Muscle of leg (tissue), 16 donors: ENCODE measurements at places on chromosomes 6 and 20. TPM values are rescaled to one million over a fixed set of nuclear protein-coding genes. Genes with fewer than 3 reads are reported as not detected.
A peak's percentile ranks its signal among the peaks of the same experiment; 100 is the strongest.

DNA sequence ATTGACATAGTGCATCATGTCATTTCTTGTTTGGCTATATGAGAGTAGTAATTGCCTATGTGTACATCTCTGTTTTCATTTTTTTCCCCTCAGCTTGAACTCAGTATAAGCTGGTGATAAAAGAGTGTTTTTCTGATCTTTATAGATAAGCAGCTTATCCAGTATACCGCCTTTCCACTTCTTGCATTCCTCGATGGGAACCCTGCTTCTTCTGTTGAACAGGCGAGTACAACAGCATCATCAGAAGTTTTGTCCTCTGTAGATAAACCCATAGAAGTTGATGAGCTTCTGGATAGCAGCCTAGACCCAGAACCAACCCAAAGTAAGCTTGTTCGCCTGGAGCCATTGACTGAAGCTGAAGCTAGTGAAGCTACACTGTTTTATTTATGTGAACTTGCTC lies 32.3 kb downstream of the HSF2 start:
- DNase-seq = no peak

The ABHD16B gene
- total RNA-seq = not detected

DNA sequence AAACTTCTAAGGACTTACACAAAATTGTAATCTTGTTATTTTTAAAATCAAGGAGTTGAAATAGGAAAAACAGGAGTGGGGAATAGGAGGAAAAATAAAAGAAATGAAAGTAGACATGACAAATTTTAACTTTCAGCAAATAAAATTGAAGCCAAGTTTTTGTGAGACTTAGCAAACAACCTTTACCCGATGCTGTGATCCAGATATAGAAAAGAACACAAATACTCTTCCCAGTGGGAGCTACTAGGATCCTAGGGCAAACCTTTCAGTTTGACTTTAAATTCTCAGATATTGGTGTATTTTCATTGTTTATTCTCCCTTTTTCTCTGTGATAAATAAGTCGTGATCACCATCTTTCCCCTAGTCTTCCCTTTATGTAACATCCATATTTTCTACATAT lies 968.7 kb upstream of the CITED2 start:
- no peak for DNase-seq

DNA sequence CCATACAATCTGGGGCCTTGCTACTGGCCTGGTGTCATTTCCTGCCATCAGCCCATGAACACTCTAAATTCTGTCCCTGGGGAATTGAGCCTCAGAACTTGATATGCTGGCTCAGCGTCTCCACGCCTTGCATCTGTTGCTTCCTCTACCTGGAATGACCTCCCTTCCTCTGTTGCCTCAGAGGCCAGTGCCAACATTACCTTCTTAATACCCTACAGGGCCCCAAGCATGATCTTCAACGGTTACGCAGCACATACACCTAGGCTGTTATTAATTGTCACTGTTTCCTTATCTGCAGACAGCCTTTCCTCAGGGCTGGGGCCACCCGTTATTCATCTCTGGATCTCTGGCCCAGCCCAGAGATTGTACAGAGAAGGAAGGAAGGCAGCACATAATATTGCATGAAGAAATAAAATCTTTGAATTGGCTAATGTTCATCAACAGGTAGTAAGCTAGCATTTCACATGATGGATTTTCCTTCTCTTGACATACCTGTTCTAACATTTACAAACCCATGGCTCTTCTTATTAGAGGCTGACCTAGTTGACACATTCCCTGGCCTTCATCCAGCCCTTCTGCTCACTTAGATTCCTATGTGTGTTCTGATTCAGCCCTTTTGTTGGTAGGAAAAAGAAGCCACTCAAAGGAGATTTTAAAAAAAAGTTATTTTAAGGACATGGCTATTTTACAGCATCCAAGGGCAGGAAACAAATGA lies 8.4 kb upstream of the RNF182 start:
- peak; percentile 27 for DNase-seq

DNA sequence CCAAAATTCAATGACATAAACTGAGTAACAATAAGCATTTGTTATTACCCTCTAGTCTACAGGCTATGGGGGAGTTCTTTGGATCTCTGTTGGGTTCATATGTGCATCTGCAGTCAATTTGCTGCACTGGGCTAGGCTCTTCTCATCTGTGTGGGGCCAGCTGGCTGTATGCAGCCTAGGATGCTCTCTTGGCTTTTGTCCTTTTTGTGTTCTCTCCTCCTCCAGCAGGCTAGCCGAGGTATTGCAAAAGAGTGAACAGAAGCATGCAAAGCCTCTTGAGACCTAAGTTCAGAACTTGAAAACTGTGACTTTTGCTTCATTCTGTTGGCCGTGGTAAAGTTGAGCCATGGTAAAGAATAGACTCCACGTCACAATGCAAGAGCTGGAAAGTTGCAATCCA lies 62.8 kb upstream of the FOXO3 start:
- peak; percentile 63 for DNase-seq

The CCDC170 gene
- 1.2 TPM for total RNA-seq

The HCK gene
- 4.9 TPM for total RNA-seq

The APMAP gene
- total RNA-seq = 43.4 TPM

DNA sequence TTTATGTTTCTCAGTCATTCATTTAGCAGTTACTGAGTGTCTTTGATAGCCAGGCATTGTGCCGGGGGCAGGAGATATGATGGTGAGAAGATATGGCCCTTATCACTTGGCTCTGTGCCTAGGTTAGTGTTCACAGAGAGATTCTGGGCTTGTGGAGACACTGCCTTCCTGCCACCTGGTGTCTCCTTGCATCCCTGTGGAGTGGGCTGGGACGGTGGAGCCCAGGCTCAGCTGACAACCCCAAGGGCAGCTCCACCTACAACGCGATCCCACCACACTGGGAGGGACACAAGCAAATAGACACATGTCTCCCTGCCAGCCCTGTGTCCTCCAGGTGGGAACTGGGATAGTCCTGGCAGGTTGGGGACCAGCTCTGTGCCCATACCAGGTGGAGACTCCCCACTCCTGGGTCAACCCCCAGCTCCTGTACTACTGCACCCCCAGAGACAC lies 30.3 kb upstream of the VEGFA start:
- peak; percentile 3 for DNase-seq

- no peak for DNase-seq
These were observed 12.7 kb upstream of the GSTA3 start for GRCh38 chr6:52922161-52922560.

The NHLRC1 gene
- total RNA-seq = 2.5 TPM

GRCh38 chr20:9329355-9330101 lies 184.9 kb upstream of the LAMP5 start:
- DNase-seq = no peak

The SOBP gene
- 13.6 TPM for total RNA-seq

GRCh38 chr6:5099537-5099936 lies 14.4 kb downstream of the PPP1R3G start:
- DNase-seq = no peak

- DNase-seq = no peak
These were observed 367.9 kb downstream of the PREX1 start for GRCh38 chr20:48459722-48460395.

The TRIM10 gene
- 0.18 TPM for total RNA-seq

- DNase-seq = peak; percentile 76
These were observed 765 bp upstream of the GMDS start for GRCh38 chr6:2245877-2246863.

DNA sequence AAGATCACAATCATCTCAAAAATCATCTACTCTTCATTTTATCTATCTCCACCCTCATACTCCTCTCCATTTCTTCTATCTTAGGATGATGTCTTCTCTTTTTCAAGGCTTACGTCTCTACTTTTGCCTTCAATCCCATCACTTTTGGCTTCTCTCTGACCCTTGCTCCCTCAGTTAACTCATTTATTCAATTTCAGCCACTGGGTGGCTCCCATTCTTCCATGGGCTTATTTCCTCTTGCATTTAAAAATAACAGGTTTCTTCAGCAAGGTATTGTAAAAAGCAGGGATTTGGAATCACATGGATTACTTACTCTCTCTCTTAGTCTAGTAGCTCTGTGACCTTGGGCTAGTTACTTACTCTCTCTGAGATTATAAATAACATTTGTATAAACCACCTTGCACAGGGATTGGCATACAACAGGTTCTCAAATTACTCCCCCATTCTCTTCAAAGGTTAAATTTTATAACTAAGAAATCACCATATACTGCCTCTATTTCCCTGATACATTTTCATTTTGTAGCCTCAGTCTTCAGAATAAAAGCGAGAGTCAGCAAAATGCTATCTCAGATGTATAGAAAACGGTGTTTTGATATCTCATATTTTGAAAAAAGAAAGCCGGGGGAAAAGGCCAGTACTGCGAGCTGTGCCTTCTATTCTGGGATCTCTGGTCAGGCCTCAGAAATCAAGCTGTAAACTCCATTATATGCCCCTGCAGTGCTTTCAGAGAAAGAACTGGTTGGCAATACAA lies 5.5 kb downstream of the ZSCAN12 start:
- peak; percentile 13 for DNase-seq

DNA sequence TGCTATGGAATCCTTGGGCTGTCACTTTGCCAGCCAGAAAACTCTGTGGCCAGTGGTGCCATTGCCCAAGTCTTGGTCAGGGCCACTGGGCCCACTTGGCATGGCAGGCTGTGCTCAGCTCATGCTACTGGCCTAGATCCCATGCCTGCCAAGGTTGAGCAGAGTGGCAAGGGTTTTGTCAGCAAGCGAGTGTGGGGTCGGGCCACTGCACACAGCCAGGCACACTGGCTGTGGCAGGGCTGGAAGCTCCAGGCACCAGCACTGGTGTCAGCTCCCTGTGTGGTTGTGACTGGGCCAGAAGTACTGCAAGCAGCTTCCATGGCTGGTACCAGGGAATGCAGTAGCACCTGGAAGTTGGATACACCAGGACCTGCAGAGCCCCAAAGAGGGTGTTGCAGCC lies 846.8 kb downstream of the EYS start:
- no peak for DNase-seq

GRCh38 chr6:35626401-35626800 lies 62.3 kb downstream of the FKBP5 start:
- no peak for DNase-seq

The MYLIP gene
- 46.1 TPM for total RNA-seq

DNA sequence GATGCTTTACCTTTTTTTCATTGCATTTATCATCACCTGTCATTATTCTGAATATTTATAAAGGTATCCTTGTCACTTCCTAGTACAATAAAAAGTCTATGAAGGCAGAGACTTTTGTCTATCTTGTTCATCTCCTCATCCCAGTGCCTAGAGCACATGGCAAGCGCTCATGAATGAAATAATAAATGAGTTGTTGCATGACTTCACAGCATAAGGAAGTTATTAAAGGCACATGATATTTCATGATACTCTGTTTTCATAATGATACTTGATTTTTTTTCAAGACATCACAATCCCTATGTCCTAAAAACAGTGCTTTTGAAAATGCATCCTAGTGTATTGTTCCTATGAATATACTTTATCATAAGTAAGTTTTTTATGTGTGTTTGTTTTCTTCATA lies 310.6 kb upstream of the RSPO3 start:
- DNase-seq = peak; percentile 70

DNA sequence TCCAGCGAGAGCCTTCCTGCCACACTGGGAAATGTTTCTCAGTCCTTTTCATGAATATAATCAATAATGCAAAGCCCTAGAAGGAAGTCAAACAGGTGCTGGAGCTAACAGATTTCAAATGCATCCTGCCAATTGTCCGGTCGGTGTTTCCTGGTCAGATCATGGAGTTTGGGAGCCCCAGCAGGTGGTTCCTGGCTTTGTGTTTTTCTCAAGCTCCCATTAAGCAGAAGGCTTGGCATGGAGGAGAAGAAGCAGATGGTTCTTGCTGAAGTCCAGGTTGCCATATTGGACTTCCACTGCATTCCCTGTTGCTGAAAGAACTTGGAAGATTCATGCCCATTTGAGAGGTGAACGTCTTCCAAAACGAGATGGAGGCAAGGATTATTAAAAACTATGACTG lies 68.6 kb downstream of the GFOD1 start:
- no peak for DNase-seq

The BEND6 gene
- total RNA-seq = 0.27 TPM

The BCAS1 gene
- total RNA-seq = 2.6 TPM

The LAMA5 gene
- 30.9 TPM for total RNA-seq

- DNase-seq = no peak
These were observed 5.4 kb downstream of the SMAP1 start for GRCh38 chr6:70673054-70673453.

GRCh38 chr6:2733324-2733723 lies 17.4 kb downstream of the MYLK4 start:
- DNase-seq = peak; percentile 79

GRCh38 chr20:19784511-19785172 lies 26.6 kb downstream of the RIN2 start:
- peak; percentile 89 for DNase-seq

GRCh38 chr6:148658681-148659430 lies 88.0 kb upstream of the UST start:
- DNase-seq = no peak

The SFTA2 gene
- not detected for total RNA-seq

The CDH4 gene
- total RNA-seq = 0.66 TPM

DNA sequence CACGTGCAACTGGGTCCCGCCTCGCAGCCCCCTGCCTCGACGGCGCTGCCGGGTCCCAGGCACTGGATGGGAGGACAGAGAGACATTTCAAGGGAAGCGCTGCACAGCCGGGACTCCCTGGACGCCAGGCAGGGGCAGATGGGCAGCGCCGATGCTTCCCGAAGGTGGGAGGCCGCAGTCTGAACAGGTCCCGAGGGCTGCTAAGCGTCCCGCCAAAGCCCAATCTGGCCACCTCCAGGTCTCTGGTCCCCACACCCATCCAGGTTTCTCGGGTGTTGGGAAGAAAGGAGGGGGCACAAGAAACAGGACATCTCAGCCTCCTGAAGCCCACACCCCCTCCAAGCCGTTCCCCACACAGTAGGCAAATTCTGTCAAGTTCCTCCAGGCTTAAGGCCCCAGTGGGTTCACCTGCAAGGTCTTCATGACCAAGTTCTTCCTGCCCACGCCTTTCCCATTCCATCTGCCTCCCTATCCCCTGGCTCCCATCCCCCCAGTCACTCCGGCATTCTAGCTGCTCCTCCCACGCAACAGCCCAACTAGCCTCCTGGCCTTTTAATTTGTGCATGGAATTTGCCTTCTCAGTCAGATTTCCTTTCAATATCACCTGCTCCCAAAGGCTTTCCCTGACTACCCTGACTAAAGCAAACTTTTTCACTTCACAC lies 5.4 kb upstream of the CPXM1 start:
- no peak for DNase-seq

DNA sequence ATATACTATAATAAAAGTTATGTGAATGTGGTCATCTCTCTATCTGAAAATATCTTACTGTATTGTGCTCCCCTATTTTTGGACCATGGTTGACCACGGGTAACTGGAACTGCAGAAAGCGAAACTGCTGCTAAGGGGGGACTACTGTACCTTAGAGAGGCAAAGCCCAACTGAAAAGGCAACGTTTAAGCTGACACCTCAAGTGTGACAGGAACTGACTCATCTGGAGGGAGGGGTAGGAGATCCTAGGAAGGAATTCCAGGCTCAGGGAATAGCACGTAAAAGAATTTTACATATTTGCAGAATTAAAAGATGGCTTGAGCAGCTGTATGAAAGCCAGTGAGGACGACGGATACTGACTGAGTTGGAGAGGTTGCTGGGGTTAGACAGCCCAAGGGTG lies 34.8 kb downstream of the ELOVL2 start:
- peak; percentile 33 for DNase-seq

The AVP gene
- 0.18 TPM for total RNA-seq

The KAT14 gene
- 15.6 TPM for total RNA-seq

The PERP gene
- 1.1 TPM for total RNA-seq

The SPATA25 gene
- 5.7 TPM for total RNA-seq

- DNase-seq = no peak
These were observed 94.2 kb downstream of the OLIG3 start for GRCh38 chr6:137399881-137400443.

- no peak for DNase-seq
These were observed 31.9 kb upstream of the TAB2 start for GRCh38 chr6:149285626-149286025.

GRCh38 chr6:48764286-48765044 lies 653.5 kb upstream of the PTCHD4 start:
- DNase-seq = no peak

The PAX1 gene
- 0.58 TPM for total RNA-seq
